NCI-H1436 (cell line): ENCODE measurements at places on chromosomes 2 and 18.

GRCh38 chr18:23779696-23780303 is 90.5 kb downstream of the LAMA3 start:
- DNase-seq = no peak

GRCh38 chr18:13451213-13451540 is 232.6 kb downstream of the LDLRAD4 start:
- no peak for DNase-seq

GRCh38 chr2:189287982-189288521 is 108.5 kb upstream of the COL5A2 start:
- DNase-seq = no peak

GRCh38 chr18:77105680-77106079 is 26.9 kb downstream of the MBP start:
- no peak for DNase-seq

- no peak for DNase-seq
These were observed 6.4 kb downstream of the WNT6 start for GRCh38 chr2:218865999-218866398.

DNA sequence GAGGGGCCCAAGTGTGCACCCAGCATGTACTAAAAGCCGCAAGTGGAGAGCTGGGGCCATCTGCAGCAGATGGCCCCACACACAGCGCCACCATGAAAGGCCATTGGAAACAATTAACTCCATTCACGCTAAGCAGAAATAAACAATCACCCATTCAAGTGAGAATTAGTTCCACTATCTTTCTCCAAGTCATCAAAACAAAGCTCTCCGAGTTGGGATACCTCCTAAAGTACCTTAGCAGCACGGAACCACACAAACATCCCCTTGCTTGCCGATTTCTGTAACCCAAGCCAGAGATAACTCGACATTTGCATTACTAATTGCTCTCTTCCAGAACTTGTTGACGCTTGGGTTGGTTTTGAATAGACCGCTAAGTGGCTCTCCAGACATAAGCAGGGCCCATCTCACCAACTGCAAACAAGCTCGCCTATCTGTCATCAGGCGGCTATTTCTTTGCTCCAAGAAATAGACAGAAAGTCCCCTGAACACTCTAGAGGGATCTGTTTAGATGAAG is 840.6 kb upstream of the SALL3 start:
- peak; percentile 70 for DNase-seq

- DNase-seq = no peak
These were observed 439.4 kb upstream of the CDH19 start for GRCh38 chr18:67043276-67043675.

- peak; percentile 55 for DNase-seq
These were observed 43.4 kb upstream of the OTOF start for GRCh38 chr2:26521054-26521912.

DNA sequence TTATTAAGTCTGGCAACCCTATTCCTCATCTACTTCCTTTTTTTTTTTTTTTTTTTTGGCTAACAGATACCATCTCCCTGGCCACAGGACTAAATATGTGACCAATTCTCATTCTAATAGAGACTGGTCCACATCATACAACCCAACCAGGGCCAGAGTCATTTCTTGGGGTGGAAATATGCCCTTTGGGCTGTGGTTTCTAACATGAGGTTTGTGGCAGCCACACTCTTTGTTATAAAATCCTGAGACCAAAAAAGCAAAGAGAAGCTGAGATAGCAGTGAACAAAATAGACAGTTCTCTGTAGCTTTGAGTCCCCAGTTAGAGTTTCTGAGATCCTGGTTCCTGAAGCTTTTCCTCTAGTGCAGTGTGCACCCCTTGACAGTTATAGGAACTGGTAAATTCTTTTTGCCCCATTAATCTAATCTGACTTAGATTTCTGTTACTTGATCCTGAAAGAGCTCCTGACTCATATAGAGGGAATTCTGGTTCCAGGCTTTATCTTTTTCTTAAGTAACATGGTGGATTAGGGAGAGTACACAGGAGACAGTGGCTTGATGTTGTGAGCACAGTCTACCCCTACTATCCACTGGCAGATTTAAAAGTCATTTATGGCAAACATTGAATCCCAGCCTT is 86.8 kb downstream of the MAIP1 start:
- no peak for DNase-seq
